ENCODE measurements at places on chromosomes 2 and 18.

GRCh38 chr2:101830555-101830954, 133.0 kb downstream of the MAP4K4 start:
- DNase-seq: no peak

- DNase-seq: no peak
These were observed 208.5 kb downstream of the GRB14 start for GRCh38 chr2:164412831-164413230.

DNA sequence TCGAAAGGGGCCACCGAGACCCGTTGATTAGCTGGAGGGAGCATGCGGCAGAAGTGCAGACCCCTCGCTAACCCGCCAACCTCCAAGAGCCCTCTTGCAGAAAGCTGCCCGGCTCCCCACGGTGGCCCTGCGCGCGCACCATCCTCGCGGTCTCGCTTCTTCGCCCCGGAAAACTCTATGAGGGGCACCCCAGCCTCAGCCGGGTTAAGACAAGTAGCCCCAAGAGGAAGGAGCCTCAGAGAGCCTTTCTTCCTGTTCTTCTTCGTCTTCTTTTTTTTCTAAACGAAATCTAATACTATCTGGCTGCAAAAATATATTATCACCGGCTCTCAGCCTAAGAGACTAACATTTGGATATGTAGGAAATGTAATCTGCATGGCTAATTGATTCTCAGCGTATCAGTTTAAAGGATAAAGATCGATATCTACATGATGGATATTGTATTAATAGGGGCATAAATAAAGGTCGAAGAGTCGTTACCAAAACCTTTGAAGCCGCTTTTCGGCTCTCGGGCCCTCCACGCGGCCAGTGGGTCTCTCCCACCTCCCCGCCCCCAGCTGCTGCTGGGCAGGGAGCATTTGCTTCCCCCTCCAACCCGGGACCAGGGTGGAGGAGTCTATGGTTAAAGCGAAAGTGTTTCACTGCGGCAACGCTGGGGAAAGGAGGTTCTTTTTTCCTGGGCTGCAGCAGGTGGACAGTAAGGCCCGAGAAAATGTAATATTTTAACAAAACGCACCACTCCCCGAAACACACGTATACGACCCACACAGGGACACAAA, 6.1 kb upstream of the PAX3 start:
- DNase-seq: no peak

DNA sequence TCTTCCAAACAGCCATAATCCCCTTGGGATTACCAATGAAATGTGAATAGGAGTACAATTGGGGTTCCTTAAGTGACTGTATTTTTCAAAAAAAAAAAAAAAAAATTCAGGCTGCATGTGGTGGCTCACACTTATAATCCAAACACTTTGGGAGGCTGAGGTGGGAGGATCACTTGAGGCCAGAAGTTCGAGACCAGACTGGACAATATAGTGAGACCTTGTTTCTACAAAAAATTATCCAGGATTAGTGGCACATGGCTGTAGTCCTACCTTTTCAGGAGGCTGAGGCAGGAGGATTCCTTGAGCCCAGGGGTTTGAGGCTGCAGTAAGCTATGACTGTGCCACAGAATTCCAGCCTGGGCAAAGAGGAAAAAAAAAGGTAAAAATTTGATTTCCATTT, 189.6 kb upstream of the GATA6 start:
- no peak for DNase-seq

DNA sequence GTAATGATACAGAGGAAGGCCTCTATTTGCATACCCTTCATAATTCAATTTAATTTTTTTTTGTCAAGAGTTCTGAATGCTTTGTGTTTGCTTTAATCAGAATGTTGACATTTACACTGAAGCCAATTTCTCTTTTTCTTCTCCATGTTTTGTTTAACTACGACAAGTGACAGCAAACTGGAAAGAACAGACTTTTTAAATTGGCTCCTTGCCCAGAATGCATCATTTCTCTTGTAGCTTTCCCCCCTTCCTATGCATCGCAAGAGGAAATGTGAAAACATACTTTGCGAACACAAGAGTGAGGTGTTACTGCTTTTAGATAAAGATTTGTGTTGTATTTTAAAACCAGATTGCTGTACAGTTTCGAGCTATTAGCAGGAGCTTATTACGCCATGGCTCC, 955.2 kb upstream of the CELF4 start:
- DNase-seq: no peak

GRCh38 chr18:58997811-58998337, 133.2 kb downstream of the ZNF532 start:
- DNase-seq: no peak

DNA sequence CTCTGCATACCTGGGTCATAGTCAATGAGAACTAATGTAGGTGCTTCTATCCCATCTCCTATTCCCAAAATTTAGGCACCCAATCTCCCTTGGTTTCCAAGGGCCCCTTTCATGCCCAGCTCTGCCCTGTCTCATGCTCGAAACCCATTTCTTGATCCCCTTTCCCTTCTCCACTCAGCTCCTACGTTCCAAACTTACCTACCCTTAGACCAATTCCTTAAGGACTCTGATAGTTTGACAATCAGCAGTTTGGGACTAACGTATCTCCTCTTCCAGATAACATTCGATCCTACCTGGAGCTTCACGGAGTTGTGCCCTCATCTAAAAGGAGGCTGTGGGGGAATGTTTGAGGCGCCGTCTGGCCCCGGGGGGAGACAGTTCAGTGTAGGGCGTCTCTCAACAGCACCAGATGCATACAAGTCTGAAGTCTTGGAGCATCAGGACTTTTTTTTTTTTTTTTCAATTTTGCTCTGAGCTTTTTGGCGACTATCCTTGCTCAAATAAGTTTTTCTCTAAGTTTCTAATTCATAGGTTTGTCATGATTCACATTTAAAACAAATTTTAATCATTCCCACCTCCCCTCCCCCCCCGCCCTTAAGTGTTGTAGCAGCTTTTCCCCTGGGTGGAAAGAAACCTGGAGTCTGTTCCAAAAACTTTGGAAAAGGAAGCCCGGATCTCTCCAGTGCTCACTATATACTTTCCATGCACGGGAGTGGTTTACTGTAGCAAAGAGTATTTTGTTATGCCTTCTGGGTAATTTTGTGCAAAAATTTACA, 141.2 kb upstream of the LGALSL start:
- no peak for DNase-seq

GRCh38 chr18:57052173-57052572, 94.7 kb upstream of the BOD1L2 start:
- DNase-seq: no peak

GRCh38 chr2:238702276-238703052, 145.4 kb upstream of the TWIST2 start:
- no peak for DNase-seq

DNA sequence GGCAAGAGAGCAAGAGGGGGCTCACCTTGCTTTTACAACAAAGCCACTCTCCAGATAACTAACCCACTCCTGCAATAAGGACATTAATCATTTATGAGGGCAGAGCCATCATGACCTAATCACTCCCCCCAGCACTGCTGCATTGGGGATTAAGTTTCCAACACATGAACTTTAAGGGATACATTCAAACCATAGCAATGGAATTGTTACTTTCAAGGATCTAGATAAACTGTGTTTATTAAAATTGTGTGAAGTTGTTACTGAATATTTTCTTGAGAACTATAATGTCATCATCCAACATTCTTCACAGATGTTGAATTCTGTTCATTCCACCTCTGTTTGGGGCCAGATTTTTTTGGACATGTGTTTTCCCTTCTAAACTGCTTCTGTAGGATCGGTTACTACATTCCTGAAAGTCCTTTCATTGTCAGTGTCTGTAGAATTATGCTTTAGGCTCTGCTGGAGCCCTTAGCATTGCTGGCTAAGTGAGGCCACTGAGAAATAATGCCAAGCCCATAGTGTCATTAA, 50.4 kb downstream of the SPATS2L start:
- DNase-seq: no peak

DNA sequence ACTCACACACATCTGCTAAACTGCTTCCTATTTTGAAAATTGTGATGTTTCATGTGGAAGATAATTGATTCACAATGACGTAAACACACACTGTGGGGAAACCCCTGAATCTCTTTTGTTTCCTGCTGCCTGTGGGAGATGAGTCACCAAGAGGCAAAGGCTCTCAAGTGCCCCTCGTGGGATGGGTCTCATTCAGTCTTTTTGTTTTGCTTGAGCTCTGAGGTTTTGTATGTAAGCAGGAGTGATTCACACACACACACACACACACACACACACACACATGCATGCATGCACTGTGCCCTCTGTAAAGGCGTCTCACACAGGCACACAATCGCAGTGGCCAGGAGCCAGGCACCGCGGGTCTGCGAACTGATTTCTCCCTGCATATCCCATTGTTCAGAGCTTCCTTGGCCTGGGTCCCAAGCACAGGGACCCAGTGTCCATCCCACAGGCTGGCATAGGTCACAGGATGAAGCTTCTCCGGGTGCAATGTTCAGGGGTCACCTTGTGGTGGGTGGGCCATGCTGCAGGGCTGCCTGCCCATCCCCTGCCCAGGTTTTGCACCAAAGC, 12.1 kb upstream of the ARHGEF4 start:
- peak; percentile 34 for DNase-seq

DNA sequence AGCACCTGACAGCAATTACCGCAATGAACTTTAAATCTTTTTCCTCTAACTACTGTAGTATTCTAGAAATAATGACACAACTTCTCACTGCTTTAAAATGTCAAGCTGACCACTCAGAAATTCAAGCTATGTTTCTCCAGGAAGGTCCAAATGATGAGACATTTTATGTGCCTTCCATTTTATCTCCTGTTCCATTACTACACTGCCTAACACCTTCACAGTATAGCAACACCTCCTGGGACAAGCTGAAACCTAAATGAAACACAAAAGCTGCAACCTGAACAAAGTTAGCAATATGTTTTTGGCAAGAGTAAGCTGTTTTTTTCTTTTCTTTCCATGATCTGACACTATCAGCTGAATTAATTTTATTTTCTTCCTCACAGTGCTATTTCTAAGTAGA, 81.9 kb downstream of the IKZF2 start:
- no peak for DNase-seq

- no peak for DNase-seq
These were observed 136.9 kb downstream of the GAREM1 start for GRCh38 chr18:32333781-32334180.

DNA sequence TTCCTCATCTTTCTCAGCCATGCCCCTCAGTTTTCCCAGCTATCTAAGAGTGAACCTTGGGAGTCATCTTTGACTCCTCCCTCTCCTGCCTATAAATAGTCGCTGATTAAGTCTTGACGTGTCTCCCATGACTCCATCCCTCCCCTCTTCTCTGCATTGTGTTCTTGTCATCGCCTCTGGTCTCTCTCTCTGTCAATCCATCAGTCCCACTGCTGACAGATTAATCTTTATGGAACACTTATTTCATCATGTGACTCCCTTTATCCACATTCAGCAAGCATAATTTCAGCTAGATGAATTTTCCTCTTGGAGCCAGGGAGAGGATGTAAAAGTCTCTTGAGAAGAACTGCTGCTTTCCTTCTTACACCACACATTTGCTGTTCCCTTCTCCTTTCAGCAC, 9.4 kb downstream of the ADAM23 start:
- no peak for DNase-seq

DNA sequence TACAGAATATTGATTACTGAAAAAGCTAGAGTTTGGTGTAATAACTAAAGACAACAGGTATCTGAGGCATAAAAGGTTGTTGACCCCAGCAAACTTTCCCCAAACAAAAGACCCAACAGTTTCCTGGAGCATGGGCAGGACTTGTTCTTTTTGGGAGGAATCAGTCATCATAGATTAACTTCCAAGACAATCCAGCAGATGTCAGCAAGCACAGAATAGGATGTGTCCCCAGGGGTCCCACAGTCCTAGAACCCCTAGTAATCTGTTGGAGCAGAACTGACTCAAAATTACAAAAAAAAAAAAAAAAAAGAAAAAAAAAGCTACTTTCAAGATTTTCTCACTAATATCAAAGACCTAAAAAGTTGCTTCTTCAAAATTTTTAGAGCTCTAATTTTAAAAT, 564.7 kb upstream of the SLC39A10 start:
- DNase-seq: no peak

GRCh38 chr2:26488463-26489212, 10.7 kb upstream of the OTOF start:
- DNase-seq: no peak

GRCh38 chr18:47591429-47591828, 339.0 kb downstream of the SMAD2 start:
- DNase-seq: no peak

GRCh38 chr2:201257381-201257955, 2.9 kb upstream of the CASP8 start:
- no peak for DNase-seq

GRCh38 chr2:138495384-138495783, 6.2 kb upstream of the SPOPL start:
- DNase-seq: no peak

GRCh38 chr2:147483911-147484310, 360.9 kb upstream of the ACVR2A start:
- no peak for DNase-seq

DNA sequence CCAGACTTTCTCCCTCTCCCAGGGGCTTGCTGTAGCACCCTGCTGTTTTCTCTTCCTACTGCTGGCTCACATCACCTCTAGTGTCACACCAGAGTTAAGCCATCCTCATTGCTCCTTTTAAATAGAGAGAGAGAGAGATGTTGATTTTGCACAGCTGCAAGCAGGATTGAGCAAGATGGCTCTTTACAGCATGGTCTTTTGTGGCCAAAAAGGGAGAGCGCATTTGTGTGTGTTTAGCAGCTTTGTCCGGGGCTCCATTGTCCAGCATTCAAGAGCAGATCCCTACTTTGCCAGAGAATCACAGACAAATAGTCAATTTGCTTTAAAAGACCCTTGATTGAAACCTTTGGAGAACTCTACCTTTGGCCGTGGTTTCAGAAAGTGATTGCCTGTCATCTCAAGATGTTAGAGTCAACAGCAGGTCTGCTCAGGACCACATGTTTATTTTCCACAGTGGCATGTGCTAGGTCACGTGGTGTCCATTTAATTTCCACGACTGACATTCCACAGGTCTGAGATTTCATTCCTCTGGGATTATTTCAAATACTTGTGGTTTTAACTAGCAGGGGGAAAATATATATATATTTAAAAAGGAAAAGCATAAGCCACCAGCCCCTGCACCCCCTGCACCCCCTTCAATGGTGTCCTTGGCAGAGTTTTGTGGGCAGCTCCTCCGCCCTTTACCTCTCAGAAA, 359.9 kb upstream of the SLC14A2 start:
- DNase-seq: no peak
